ENCODE measurements at places on chromosomes 5 and 9. TPM values are rescaled to one million over a fixed set of nuclear protein-coding genes. Genes with fewer than 3 reads are reported as not detected.

The STKLD1 gene
- not detected for total RNA-seq

The SOX30 gene
- total RNA-seq = 0.12 TPM

The GCNT1 gene
- total RNA-seq = 15.0 TPM

The PFN3 gene
- not detected for total RNA-seq

The UTP15 gene
- total RNA-seq = 41.0 TPM

The KCNN2 gene
- total RNA-seq = not detected

GRCh38 chr9:137708590-137709284 is 89.9 kb downstream of the EHMT1 start:
- no peak for DNase-seq

- peak; percentile 66 for DNase-seq
Measured at GRCh38 chr9:99820685-99821395, 845 bp upstream of the NR4A3 start.

GRCh38 chr5:168683247-168683926 is 104.2 kb upstream of the PANK3 start:
- DNase-seq = no peak

- no peak for DNase-seq
Measured at GRCh38 chr9:6024035-6024554, 8.7 kb upstream of the RANBP6 start.

GRCh38 chr9:126386776-126387175 is 60.1 kb downstream of the MVB12B start:
- DNase-seq = no peak

GRCh38 chr9:123383512-123384170 is 27.6 kb downstream of the CRB2 start:
- no peak for DNase-seq
